Left renal pelvis (tissue), 4 donors: ENCODE measurements at places on chromosomes 4 and X. TPM values are rescaled to one million over a fixed set of nuclear protein-coding genes. Genes with fewer than 3 reads are reported as not detected.

The SMIM31 gene
- 0.14 TPM for polyA plus RNA-seq

The KLHL34 gene
- polyA plus RNA-seq: 0.04 TPM

The SPIN2A gene
- polyA plus RNA-seq: 5.0 TPM

The FATE1 gene
- polyA plus RNA-seq: not detected

The TMEM128 gene
- 42.6 TPM for polyA plus RNA-seq

The FAM149A gene
- polyA plus RNA-seq: 57.3 TPM

The AFF1 gene
- 48.9 TPM for polyA plus RNA-seq

The TCEAL1 gene
- 35.9 TPM for polyA plus RNA-seq

The CPZ gene
- 26.8 TPM for polyA plus RNA-seq

The MAGEA2B gene
- not detected for polyA plus RNA-seq
